Lung (tissue), 17 donors: ENCODE measurements at places on chromosomes 2 and 18. TPM values are rescaled to one million over a fixed set of nuclear protein-coding genes. Genes with fewer than 3 reads are reported as not detected.

The GAREM1 gene
- polyA plus RNA-seq = 3.0 TPM

DNA sequence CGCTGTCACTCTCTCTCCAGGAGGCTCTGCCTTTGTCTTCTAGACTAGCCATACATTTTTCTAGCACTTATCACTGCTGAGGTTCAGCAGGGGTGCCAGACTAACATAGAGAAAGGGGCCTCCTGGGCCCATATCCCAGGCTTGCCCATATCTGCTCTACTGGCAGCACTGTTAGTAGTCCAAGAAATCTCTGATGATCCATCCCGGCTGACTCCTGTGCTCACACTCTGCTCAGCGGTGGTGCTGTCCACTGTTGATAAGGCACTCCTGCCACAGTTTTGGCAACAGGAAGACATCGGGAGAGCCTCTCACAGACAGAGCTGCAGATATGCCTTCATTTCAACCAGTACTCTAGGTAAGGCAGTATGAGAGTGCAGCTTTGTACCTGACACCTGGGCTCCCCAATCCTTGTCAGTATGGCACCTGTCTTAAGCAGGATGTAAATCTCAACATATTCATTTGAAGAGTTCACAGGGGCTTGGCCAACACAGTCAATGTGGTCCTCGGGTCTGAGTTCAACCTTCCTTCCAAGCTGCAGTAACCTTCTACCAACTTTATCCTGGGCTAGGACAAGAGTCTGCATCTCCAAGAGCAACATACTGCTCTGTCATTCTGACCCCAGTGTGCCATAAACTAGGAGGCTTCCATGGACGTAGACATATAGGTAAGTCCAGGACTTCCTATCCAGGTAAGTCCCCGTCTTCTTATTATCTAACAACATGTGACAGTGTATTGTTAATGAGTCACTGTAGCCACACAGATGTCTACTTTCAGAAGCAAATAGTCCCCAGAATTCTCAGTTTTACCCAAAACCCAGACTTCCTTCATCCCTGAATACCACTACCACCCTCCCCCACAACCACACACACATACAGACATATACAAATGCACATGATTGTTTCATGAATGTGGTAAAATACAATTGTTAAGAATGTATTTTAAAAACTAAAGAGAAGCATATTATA, 16.2 kb downstream of the KLF7 start:
- peaks cover 23% of the 10 kb centered on the region for H3K4me1 ChIP-seq
- DNase-seq = no peak
- H3K36me3 ChIP-seq = peaks cover 3% of the 10 kb centered on the region
- H3K27ac ChIP-seq = no peak overlapping the region
- no peaks in the 10 kb centered on the region for H3K27me3 ChIP-seq
- no peak overlapping the region for H3K4me3 ChIP-seq

GRCh38 chr2:51717312-51717711, 685.4 kb upstream of the NRXN1 start:
- no peak overlapping the region for H3K27ac ChIP-seq
- no peak for DNase-seq
- no peak overlapping the region for H3K4me3 ChIP-seq

The AQP12A gene
- not detected for polyA plus RNA-seq

The MC2R gene
- not detected for polyA plus RNA-seq
